HT1080 (cell line): ENCODE measurements at places on chromosomes 12 and 14.

DNA sequence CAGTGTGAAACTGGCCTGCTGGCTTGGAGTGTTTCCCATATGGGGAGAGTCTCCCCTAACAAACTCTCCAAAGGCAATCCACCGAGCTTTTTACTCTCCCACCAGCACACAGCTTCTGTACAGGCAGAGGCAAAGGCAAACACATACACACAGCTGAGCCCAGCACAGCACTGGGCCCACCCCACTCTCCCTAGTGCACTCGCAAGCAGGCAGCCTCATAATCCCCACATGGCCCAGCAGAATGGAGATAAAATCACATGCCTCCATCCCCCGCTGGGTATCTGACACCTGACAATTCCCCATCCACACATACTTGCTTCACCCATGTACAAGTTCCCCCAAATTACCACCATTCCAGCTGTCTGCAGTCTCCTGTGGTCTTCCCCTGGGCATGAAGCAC is 3.4 kb downstream of the HOXC12 start:
- DNase-seq, result no peak

- no peak for DNase-seq
These were observed 900 bp downstream of the KCTD10 start for GRCh38 chr12:109475993-109476806.

GRCh38 chr14:104309657-104310369 is 171.4 kb downstream of the KIF26A start:
- DNase-seq, result no peak

DNA sequence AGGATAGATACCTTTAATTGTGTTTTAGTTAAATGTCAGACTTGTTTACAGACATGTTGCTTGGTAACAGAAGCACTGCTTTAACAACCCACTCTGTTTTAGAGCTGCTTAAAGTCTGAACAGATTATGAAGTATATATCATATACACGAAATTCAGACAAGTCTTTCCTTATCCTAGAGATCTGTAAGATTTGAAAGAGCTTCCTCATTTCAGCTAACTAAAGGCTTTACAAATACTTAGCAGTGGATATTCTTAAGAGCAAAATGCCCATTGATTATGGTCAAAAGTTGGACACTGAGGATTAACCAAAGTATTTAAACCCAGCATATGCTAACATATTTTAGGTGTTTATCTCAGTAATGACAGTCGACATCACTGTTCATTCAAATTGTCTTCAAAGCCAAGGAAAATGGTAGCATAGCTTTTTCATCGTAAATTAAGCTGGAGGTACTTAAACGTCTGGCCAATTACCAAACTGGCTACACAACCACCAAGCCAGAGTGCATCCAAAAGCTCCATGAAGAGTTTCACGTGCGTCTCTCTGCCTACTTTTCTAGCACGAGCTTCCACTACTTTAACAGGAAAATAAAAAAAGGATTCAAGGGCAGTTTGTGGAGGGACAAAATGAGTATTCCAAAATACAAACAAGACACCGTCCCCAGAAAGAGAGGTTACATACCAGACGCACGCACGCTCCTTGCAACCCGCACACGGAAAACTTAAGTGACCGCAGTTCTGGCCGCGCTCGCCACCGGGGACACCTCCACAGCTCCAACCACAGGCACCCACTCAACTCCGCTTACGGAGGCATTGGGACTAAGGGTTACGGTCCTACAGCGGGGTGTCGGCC is 565 bp downstream of the CEP83 start:
- DNase-seq, result peak; percentile 2

GRCh38 chr14:105117710-105118385 is 50.7 kb downstream of the JAG2 start:
- no peak for DNase-seq

DNA sequence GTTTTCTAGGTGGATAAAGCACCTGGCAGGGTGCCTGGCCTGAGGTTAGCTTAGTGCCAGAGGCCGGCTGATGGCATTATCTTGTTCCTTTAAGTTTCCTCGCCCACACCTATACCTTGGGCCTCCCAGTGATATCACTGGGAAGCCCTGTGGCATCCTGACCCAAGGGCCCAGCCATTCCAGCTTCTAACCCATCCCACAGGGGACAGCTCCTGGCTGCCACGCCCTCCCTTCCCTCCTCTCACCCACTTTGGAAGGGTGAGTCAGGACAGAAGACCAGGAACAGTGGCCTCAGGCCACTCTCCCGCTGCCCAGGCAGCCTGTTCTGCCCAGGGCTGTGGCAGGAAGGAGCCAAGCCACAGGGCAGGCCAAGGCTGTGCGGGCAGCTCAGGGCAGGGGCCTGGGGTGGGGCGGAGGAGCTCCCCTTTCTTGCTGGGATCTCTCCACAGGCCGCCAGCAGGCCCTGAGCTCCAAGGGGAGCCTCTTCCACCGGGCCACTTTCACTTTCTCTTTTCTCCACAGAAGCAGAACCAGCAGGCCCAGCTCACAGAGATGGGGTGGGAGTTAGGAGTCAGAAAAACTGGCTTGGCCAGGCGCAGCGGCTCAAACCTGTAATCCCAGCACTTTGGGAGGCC is 75.1 kb downstream of the IRF2BPL start:
- DNase-seq, result peak; percentile 84

DNA sequence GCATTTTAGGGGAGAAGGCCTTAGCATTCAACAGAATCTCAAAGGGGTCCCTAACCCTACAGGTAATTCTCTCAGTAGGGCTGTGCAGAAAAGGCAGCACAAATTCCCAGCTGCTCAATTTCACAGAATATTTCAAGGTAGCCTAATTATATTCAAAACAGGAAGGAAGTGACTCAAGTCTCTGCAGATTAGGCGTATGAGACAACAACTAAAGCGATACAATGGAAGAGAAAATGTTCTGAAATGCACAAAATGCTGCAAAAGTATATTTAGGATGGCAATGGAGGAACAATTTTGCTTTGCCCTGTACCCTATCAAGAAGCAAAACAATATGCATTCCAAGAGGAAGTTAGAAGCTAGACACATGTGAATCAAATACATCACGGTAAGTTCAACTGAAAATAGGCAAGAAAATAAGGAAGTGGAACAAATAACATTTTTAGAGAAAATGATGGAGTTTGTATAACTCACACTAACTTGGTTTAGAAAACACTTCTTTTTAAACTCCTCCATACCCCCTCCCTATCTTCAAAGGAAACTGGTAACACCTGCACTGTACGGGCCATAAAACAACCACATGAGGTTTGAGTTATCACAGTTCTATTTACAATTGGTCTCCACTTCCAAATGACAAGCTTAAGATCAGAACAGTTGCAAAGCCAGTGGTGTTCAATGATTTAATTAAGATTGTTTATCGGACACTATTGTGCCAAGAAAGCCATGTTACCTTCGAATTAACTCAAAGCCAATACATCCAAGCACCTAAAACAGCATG is 1.6 kb downstream of the GIT2 start:
- no peak for DNase-seq

DNA sequence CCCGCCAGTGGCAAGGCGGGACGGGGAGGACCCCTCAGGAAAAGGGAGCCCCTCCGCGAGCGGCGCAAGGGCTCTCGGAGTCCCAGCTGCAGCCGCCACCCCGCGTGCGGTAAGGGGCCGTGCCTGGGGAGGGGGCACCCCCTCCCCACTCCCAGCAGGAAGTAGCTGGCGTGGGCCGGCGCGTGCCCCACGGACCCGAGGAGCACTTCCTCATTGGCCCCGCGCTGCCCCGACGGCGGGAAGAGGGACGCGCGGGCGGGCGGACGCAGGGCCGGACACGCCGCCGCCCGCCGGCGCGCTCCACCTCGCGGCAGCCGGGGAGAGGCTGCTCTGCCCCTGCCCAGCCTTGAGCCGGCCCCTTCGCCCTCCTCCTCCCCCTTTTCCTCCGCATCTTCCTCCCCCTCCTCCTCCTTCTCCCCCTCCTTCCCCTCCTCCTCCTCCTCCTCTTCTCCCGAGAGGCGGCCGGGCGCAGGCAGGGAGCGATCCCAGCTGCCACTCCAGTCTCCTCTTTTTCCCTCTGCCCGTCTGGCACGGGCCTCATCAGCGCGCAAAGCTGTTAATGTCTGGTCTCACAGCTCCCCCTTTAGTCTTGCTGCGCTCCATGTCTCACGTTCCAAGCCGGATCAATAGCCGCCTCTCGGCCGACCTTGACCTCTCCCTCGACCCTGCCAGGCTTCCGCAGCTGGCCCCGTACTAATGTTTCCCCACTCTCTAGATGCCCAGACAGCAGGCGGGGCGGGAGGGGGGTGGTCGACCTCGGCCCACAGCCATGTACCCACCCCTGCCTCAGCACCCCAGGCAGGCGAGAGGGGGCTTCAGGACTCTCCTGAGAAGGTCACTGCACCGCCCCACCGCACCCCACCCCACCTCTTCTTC is 2.6 kb upstream of the BCL11B start:
- peak; percentile 62 for DNase-seq

GRCh38 chr14:67821121-67821520 is 1.5 kb downstream of the RAD51B start:
- DNase-seq, result no peak

DNA sequence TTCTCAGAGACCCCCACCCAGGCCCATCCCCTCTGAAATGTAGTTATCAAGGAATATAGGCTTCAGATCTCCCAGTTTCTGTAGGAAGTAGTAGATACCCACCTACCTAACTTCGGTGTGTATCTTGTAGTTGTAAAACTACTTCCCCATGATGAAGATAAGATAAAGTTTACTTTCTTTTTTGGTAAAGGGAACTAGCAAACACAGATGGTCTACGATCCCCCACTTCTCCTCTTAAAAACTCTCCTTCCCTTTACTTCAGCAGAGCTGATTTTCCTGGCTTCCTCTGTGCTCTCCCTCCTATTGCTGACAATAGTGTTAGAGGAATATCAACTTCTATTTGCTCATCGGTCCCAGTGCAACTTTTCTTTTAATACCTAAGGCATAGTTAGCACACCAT is 395.2 kb downstream of the RPL10L start:
- DNase-seq, result no peak

DNA sequence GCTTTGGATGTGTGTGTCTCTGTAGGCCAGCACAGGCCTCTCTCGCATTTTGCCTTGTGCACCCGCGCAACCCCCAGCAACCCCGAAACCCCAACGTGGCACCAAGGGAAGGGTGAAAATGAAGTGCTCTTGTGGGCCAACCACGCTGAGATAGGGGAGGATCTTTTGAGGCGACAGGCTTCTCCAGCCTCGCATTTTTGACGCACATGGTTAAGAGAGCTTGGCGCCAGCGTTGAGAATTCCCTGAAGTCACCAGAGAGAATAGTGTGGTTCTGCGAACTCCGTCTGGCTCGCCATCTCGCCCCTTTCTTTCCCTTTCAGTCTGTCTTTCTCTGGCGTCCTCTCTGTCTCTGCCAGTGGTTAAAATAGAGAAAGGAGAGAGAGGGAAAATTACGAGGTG is 1.9 kb upstream of the TBX3 start:
- no peak for DNase-seq

- no peak for DNase-seq
These were observed 207.8 kb upstream of the OTX2 start for GRCh38 chr14:57018065-57018464.

- DNase-seq, result no peak
These were observed 4.2 kb downstream of the VASH1 start for GRCh38 chr14:76765461-76765931.

GRCh38 chr12:90628213-90628612 is 326.8 kb downstream of the CCER1 start:
- no peak for DNase-seq

DNA sequence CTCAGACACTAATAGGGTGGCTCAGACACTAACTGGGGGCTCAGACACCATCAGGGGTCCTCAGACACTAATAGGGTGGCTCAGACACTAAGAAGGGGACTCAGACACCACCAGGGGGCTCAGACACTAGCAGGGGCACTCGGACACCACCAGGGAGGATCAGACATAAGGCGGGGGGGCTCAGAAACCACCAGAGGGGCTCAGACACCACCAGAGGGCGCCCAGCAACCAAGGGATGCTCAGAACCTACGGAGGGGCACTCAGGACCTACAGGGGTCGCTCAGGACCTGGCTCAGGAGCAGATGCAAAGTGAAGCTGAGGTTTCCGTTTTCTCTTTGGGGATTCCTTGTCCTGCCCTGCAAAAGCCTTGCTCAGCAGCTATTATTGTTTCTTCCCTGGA is 448.5 kb downstream of the TMEM121 start:
- peak; percentile 39 for DNase-seq

GRCh38 chr14:64871344-64871743 is 8.4 kb downstream of the SPTB start:
- DNase-seq, result no peak

DNA sequence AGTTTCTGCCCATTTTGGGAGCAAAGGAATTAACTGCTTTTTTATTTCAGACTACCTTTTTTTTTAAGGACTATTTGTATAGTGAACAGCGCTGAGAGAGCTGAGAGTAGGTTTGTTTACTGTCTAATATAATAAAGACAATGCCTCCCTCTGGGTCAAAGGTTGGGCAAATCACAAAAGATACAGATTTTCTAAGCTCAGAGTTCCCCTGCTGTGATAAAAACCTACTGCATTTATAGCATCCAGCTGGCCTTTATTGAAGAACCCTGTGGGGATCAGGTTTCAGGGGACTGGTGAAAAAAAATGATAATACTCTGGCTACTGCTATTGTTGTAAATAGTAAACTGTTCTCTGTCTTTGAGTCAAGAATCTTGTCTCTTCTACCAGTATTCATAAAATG is 28.7 kb downstream of the CCDC59 start:
- no peak for DNase-seq

GRCh38 chr12:118103201-118103600 is 610 bp downstream of the VSIG10 start:
- DNase-seq, result peak; percentile 30

DNA sequence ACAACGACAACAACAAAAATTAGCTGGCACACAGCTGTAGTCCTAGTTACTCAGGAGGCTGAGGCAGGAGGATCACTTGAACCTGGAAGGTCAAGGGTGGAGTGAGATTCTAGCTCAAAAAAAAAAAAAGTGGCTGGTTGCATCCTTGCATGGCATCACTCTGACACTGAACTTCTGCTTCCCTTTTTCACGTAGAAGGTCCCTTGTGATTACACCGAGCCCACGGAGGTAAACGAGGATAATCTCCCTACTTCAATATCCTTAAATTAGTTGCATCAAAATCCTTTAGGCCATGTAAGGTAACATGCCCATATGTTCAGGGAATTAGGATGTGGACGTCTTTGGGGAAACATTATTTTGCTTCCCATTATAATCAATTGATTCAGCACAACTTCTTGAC is 4.0 kb upstream of the PPP4R4 start:
- DNase-seq, result no peak

- no peak for DNase-seq
These were observed 2.7 kb downstream of the ANKRD33 start for GRCh38 chr12:51890511-51891171.
